ENCODE measurements at places on chromosomes 5 and 9.
A peak's percentile ranks its signal among the peaks of the same experiment; 100 is the strongest.

- peak; percentile 19 for DNase-seq
These were observed 14.5 kb upstream of the ANKRD55 start for GRCh38 chr5:56247592-56247991.

GRCh38 chr9:22682536-22682935 lies 235.9 kb downstream of the DMRTA1 start:
- DNase-seq: no peak

DNA sequence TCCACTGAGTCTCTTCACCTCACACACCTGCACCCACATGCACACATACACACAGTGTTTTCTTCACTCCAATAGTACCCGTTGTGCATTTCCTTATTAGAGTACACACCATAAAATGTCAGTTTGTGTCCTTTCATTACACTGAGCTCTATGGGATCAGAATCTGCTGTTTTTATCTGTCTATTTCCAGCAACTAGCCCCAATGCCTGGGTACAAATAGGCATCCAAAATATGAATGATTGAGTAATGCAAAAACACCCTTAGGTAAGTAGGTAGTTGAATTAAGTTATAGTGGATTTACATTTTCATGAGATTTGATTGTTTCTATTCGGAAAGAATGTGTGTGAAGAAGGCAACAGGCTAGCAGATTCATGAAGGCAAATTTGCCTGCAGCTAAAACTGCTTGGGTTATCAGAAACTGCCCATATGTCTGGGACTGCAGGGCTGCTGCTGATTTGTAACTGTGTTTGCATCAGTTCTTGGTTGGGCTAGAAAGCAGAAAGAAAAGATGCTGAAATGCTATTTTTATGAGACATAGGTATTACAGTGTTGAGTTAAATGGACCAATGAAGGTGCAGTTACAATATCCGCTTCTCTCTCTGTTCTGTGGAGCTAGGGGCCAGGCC lies 26.9 kb downstream of the PPP3R2 start:
- DNase-seq: no peak

GRCh38 chr5:147552897-147553296 lies 43.0 kb upstream of the DPYSL3 start:
- DNase-seq: no peak

DNA sequence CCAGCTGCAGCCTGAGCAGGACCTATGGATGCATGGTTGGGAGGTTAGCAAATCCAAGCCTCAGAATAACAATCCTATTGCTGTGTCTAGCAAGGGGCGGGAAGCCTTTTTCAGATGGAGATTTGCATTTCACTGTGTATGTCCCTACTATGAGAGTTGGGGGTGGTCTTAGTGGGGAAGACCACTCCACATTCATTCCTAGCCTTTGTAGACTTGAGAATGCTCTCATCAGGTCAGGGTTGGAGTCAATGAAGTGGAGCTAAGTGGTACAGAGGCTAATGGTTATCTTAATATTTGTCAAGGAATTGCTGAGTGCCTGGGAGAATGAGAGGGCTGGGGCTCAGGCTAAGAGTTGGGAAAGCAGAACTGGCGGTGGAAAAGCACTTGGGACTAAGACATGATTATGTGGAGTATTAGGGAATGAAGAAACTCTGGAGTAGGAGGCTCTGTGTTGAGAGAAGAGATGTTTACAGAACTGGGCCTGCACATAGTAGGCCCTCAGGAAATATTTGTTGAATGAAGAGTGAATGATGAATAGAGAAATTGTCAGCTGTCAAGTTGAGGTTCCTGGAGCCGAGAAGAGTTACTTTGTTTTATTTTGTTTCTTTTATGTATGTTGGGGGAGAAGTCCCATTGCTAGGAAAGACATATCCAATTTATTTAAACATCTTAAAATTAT lies 175.5 kb upstream of the SPRY4 start:
- DNase-seq: no peak

DNA sequence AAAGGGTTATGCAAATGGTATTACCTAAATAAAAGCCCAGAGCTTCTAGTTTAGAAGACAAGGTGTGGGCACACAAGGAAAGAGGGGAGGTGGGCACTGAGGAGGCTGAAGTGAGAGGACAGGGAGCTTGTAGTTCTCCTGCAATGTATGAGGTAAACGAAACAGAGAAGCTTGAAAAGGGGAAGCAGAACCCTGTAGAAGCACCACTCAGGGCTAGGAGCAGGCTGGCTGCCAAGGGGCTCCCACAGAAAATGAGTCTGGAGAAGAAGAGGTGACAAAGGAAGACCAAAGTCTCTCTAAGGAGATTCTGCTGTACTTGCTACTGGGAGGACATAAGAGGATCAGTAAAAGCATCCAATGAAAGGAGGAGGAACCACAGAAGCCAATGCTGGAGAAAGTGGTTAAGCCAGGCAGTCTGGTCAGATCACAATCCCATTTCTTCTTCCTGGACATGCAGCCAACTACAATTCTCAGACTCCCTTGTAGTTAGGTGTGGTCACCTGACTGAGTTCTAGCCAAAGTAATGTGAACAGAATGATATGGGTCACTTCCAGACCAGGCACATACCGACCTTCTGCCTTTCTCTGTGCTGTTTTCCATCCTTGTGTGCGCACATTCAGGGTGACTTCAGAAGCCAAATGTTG lies 174.5 kb upstream of the MAP3K1 start:
- no peak for DNase-seq

DNA sequence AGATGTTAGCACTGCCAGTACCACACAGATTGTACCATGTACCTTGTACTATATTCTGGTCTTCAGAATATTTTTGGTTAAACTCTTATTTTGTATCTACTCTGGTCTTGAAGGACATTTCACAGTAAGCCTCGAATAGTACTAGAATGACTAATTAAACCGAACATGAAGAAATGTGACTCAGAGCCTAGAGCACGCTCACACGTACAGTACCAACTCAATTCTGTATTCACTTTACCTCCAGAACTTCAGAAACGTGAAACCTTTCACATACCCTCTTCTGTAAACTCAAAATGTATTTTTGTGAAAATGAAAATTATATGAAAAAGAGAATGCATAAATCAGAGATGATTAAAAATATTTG lies 112.8 kb downstream of the MVB12B start:
- peak; percentile 10 for DNase-seq

DNA sequence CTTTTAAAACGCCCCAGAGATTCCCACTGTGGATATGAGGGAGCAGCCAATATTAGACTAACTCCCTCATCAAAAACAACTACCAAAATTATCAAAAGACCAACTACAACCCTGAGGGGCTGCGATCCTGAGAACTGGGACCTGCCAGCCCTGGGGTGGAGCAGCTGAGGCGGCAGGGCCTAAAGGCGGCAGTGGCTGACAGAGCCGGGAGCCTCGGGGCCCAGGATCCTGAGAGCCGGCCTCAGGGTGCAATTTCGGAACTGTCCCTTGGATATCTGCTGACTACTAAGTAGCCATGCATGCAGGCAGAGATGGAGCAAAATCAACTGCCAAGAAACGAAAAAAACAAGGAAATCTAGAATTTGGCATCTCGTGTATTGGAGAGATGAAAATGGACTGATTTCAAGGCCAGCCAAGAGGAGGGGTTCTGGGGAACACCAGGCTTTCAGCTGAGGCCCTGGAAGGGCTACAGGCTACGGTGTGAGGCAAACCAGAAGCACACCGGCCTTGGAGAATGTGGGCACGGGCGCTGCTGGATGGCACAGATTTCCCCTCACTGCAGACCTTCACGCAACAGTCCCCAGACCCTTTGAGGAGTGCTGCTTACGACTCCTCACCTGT lies 63.6 kb upstream of the UBAC1 start:
- no peak for DNase-seq

DNA sequence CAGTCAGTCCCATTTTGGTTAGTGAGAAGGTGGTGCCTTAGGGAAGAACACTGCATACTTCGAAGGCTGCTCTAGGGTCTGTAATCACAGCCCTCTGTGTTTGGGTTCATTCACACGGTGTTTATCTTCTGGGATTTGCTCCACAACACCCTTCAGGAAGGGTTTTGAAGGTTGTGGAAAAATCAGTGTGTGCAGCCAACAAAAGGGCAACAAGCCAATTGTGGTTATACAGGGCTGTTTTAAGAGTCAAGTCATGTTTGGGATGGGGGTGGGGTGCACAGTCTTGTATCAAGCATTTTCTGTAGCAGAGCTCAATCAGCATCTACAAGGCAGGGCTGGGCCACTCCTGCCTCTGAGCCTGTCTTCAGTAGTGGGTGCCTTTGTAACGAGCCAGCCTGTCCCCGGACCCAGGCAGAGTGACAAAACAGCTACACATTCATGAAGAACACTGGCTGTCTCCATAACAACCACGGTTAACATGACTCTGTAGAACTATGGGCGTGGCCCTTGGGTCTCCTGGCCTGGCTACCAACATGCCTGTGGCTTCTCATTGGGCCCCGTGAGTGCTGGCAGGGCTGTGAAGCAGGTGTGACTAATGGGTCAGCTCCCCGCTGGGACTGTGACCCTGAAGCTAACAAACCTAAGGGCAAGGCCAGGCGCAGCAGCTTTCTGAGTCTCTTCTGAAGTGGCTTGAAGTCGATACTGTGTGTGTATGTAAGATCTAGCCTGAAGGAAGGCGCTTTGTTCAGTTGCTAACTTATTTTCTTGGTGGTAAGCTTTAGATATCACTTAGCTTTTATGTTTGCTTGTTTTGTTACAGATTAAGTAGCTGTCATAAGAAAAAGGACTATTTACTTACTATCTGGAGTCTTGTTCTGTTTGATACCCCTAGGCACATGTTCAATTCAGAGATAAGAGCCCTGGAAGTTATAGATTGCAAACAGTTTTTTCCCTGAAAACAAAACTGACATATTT lies 27.9 kb upstream of the GOLM1 start:
- peak; percentile 37 for DNase-seq

- DNase-seq: no peak
These were observed 253.8 kb downstream of the KDM4C start for GRCh38 chr9:7011395-7012067.

DNA sequence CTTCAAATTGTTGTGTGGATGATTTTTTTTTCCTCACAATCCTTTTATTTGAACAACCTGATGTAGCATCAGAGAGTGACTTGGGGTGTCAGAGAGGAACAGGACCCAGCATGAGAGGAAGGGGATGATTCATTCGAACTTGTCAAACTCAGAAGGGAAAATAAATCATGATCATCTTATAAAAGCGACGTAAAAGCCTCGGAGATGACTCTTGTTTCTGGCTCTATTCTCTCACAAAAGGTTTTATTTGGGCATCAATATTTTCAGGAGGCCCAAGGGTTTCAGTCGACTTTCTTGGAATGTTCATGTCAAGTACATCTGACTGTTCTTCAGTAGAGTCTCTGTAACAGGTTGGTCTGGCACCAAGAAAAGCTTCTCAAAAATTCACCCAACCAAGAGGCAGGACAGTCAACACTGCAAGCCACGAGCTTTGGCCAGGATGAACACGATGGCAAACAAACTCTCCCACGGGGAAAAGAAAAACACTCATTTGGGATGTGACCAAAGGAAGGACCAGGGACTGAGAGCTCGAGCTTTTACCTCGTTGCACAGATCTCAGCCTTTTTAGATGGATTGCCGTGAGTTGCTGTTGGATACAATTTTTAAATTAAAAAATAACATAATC lies 55.1 kb downstream of the ANKH start:
- DNase-seq: no peak

DNA sequence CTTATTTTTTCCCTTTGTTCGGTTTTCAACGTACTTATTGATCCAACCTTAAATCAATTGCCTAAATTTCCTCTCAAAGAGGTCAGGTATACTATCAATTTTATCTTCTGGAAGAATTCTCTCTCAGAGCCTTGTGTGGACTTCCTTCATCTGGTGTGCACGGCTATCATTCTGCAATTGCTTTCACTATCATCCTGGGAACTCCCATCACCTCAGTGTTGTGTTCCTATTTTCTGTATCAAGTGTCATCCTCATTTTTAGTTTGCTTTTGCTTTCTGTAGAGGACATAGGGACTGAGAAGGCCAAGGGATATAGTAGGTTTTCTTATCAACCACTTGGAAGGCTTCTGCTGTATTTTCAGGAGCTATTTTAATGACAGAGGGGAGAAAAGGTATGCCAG lies 11.3 kb downstream of the STOM start:
- no peak for DNase-seq

DNA sequence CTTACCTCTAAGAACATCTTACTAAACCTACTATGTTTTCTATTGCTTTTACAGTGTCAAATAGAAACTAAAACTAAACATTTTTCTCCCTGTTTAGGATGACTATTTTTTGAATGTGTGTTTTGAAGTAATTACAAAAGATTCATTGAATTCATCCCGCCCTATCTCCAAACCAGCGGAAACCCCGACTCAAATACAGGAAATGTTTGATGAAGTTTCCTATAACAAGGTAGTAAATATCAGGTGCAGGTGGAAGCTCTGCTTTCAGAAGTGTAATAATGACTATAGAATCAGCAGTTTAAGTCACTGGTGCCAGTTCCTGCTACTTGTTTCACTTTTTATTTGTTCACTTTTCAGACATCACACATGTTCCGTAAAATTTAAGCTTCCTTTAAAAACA lies 20.0 kb downstream of the ERAP2 start:
- no peak for DNase-seq

DNA sequence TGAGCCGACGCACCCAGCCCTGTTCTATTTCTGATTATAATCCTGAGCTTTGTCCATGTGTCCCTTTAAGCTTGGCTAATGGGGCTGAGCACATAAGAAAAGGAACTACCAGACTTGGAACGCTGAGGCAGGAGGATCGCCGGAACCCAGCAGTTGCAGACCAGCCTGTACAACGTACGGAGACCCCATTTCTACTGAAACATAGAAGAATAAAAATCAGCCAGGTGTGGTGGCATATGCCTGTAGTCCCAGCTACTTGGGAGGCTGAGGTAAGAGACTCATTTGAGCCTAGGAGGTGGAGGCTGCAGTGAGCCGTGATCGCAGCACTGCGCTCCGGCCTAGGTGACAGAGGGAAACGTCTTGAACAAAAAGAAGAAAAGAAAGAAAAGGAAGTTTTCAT lies 22.3 kb downstream of the TRIM7 start:
- DNase-seq: no peak

DNA sequence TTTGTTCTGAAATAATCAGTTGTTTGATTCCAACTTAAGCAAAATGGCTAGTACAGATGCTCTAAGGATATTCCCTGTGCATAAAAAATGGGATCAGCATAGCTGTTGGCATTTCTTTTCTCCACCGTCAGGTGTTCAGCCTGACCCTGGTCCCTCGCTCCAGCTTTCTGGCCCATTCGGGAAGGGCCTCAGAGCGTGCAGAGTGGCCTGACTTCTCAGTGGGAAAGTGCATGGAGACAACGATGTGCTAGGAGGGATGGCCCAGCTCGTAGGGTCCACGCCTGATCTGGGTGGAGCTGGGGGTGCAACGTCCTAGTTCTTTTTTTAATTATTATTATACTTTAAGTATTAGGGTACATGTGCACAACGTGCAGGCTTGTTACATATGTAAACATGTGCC lies 319.1 kb upstream of the IRX4 start:
- DNase-seq: no peak

GRCh38 chr5:1008451-1009358 lies at the start of gene NKD2:
Gene NKD2 (plus strand): TSS chr5:1008802. CDS start chr5:1009058, 256 bp downstream.
- no peak for DNase-seq

All from AG09319 (cell line).